ENCODE measurements at places on chromosomes 7 and 10.

DNA sequence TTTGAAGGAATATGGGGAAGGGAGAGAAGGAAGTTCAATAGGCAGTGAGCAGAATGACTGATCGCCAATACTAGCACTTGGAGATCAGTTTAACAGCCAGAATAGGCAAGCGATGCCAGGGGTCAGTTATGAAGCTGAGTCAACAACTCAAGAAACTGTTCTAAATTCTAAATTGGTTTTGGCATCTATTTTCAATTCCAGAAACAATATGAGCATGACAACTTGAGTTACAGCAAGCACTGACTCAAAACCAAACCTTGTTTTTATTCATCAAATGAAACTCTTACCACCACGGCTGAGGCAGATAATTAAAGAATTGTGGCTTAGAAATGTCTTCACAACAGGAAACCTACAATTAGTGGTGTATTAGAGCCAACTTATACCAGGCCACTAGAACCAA lies 180.5 kb upstream of the ASAH2 start:
- DNase-seq = no peak

- DNase-seq = no peak
These were observed 1.9 kb downstream of the BNIP3 start for GRCh38 chr10:131979821-131980270.

- no peak for DNase-seq
These were observed 14.8 kb upstream of the FHIP2A start for GRCh38 chr10:114806562-114807391.

DNA sequence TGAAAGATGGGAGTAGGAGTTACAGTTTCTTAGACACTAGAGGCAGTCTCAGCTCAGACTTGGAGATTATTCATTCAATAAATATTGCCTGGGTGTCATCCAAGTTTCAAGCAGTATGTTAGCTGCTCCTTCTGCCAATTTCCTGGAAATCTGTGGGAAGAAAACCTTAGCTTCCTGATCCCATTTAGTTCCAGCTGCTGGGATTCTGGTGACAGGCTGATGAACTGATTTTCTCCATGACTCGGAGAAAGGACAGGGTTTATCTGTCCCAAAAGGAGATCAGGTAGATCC lies 95.8 kb downstream of the CLEC2L start:
- DNase-seq = no peak

DNA sequence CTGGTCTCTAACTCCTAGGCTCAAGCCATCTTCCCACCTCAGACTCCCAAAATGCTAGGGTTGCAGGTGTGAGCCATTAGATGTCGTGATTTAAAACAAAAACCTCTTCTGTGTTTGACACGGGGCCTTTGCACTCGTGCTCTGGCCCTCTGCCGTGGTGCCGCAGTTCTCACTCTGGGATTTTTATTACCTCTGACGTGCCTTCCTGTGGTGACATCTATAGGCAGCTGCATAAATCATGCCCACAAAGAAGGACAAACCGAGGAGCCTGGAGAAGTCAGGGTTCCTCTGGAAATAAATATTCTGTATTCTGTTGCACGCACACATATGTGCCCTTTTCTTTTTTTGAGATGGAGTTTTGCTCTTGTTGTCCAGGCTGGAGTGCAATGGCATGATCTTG lies 25.9 kb upstream of the OCM start:
- no peak for DNase-seq

DNA sequence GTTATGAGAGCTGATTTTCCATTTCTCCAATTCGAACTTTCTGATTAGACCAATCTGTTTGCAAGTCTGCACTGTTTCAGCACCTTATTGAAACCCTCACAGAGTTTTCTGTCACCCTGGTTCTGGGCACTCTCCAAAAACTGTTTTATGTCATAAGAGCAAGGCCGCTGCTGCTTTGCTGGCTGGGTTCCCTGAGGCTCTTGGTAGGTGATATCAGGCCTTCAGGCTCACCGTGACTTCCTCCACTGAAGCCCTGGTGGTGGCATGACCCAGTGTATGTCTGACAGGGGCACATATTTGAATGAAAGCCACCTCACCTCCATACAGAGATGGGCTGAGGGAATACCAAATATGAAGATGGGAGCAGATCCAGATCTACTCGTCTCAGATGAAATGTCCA lies 8.3 kb downstream of the RABGEF1 start:
- no peak for DNase-seq

- DNase-seq = no peak
These were observed 46.0 kb downstream of the CDC123 start for GRCh38 chr10:12241810-12242529.

- DNase-seq = no peak
These were observed 1.0 kb upstream of the KCP start for GRCh38 chr7:128911423-128912031.

DNA sequence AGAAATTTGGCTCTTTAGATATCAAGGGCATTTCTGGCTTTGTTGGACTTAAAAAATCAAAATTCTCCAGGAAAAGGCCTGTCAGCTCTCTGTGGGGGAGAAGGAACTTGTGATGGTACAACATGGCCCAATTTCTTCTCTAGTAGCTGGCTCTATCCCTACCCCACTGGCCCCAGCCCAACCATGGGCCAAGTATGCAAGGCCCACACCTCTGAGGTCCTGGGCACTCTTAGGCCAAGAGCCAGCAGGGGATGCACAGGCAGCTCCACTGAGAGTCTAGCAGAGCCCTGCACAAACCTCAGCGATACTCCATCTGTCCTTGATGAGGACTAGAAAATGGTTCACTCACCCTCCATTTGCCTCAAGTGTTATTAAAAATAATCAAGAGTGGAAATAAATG lies 261.2 kb downstream of the C7orf25 start:
- no peak for DNase-seq

All from midbrain (tissue), 1 donor.